ENCODE measurements at places on chromosomes 11 and 22.

DNA sequence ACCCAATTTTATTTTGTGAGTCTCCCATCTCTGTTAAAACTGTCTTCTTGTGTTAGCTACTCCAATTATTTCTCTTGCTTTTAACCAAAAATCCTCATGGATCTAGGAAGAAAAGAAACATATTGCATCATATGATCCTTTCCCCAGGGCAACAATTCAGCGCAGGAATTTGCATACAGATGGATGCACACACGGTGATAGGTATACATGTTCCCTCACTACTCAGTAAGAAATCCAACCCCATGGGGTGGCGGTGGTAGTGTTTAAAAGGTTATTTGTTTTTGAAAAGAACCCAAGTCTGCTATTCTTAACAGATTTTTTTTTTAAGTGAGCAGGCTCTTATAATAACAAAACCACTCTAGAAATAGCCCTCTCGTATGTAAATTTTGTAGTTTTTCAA lies 4.2 kb upstream of the SYN3 start:
- no peaks in the 10 kb centered on the region for H3K36me3 ChIP-seq
- peaks cover 6% of the 10 kb centered on the region for H3K27me3 ChIP-seq
- no peak for DNase-seq
- peaks cover 10% of the 10 kb centered on the region for H3K4me1 ChIP-seq
- no peak overlapping the region for H3K4me3 ChIP-seq
- H3K27ac ChIP-seq: no peak overlapping the region

- no peak overlapping the region for H3K4me3 ChIP-seq
- H3K27me3 ChIP-seq: no peaks in the 10 kb centered on the region
- H3K36me3 ChIP-seq: no peaks in the 10 kb centered on the region
- H3K4me1 ChIP-seq: peaks cover 3% of the 10 kb centered on the region
- no peak overlapping the region for H3K27ac ChIP-seq
Measured at GRCh38 chr11:120244476-120245365, 4.8 kb downstream of the POU2F3 start.

DNA sequence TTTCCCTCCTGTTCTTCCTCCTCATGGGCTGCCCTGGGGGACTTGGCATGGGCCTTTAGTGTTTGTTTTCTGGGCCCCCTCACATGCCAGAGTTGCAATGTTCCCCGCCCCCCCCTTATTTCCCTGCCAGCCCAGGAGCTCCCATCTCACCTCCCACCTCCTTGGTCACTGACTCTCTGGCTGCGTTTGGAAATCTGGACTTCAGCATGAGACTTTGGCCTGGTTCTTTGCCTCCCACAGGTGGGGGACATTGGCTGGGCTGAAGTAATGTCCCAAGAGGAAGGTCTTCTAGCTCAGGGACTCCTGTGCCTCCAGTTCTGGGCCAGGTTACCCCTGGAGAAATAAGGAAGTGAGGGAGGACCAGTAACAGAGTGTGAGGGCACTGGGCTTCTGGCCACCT lies 7.0 kb downstream of the MTFP1 start:
- H3K27me3 ChIP-seq: no peaks in the 10 kb centered on the region
- H3K4me3 ChIP-seq: no peak overlapping the region
- H3K4me1 ChIP-seq: no peaks in the 10 kb centered on the region
- no peak for DNase-seq

- DNase-seq: peak; percentile 55
- peaks cover 32% of the 10 kb centered on the region for H3K4me1 ChIP-seq
Measured at GRCh38 chr11:115168229-115168671, 336.0 kb downstream of the CADM1 start.

Data from thyroid gland (tissue), 4 donors.